ENCODE measurements at places on chromosomes 2 and 18.

- no peak for DNase-seq
Measured at GRCh38 chr2:130869441-130870160, 32.9 kb downstream of the ARHGEF4 start.

DNA sequence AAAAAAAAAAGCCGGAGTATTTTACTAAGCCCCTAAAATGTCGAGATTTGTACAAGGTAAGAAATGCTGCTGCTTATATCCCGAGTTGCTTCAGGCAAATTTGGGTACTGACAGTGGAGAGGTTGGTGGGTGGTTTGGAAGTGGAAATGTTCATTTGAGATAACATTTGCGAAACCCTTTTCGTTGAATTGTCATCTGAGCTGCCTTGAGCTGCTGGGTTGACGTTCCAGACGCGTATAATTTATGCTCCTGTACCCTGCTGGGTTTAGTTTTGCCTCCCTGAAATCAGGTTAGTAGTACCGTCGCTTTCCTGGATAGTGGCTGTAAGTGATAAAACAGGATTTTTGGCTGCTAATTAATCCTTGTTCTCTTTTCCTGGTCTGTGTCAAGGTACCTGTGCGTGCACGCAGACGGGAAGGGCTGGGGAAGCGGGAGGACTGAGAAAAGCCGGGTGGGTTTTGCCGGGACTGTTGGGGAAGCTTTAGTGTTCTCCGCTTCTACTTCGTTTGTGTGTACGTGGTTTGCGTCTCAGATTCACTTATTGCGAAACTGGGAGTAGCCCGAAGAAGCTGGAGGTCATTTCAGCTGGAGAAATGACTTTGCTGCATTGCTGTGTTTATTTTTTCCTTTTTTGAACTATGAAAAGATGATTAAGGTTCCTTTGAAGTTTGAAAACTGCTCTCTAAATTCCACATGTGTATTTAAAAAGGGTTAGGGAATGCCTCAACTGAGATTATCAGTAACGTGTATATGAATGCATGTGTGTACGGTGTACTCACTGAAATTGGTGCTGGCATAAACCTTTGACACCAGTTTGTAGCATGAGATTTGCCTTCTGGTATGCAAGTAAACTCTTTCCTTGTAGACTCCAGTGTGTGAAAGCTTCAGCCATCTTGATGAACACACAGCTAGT, 709 bp downstream of the UGP2 start:
- peak; percentile 75 for DNase-seq

GRCh38 chr2:25491966-25492532, 150.3 kb upstream of the DNMT3A start:
- DNase-seq: peak; percentile 51

- DNase-seq: no peak
Measured at GRCh38 chr2:239661334-239662312, 260.8 kb upstream of the HDAC4 start.

Data from AG10803 (cell line).